GF-D8 (cell line): ENCODE measurements at places on chromosomes 1 and 21.

GRCh38 chr1:169196161-169196560 is 89.7 kb downstream of the ATP1B1 start:
- DNase-seq = no peak

DNA sequence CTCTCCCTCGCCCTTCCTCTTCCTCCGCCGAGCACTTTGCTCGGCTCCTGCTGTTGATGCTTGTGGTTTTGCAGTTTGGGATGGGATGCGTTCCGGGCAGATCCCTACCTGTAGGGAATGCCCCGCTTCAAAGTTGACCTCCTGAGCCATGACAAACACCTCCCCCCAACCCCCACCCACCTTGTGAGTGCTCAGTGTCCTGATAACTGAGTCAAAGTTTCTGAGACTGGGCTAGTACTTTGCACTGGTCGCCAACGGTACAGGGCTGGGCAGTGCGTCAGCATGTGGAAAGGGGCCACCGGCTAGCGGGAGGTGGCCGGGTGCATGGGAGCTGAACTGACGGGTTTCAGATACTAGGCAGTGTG is 771 bp downstream of the RABGAP1L start:
- DNase-seq = no peak

- no peak for DNase-seq
Measured at GRCh38 chr1:162914601-162915000, 53.6 kb upstream of the CCDC190 start.

- peak; percentile 13 for DNase-seq
Measured at GRCh38 chr1:1669468-1670440, 10.9 kb upstream of the CDK11B start.

GRCh38 chr1:151069103-151069486 is 1.5 kb upstream of the GABPB2 start:
- no peak for DNase-seq

GRCh38 chr1:152743371-152744145 is 14.3 kb upstream of the KPRP start:
- no peak for DNase-seq

DNA sequence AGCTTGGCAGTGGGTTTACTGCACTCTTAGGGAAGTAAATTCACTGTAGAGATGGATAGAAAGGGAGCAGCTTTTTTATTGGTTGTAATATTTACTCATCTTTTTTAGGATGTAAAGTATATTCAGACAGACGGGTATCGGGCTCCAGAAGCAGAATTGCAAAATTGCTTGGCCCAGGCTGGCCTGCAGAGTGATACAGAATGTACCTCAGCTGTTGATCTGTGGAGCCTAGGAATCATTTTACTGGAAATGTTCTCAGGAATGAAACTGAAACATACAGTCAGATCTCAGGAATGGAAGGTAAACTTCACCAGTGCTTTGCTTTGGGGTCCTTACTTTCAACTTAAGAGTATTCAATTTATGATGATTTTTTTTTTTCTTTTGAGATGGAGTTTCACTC is 3.2 kb downstream of the UHMK1 start:
- DNase-seq = no peak

GRCh38 chr1:184800876-184801275 is 46.2 kb upstream of the EDEM3 start:
- no peak for DNase-seq

DNA sequence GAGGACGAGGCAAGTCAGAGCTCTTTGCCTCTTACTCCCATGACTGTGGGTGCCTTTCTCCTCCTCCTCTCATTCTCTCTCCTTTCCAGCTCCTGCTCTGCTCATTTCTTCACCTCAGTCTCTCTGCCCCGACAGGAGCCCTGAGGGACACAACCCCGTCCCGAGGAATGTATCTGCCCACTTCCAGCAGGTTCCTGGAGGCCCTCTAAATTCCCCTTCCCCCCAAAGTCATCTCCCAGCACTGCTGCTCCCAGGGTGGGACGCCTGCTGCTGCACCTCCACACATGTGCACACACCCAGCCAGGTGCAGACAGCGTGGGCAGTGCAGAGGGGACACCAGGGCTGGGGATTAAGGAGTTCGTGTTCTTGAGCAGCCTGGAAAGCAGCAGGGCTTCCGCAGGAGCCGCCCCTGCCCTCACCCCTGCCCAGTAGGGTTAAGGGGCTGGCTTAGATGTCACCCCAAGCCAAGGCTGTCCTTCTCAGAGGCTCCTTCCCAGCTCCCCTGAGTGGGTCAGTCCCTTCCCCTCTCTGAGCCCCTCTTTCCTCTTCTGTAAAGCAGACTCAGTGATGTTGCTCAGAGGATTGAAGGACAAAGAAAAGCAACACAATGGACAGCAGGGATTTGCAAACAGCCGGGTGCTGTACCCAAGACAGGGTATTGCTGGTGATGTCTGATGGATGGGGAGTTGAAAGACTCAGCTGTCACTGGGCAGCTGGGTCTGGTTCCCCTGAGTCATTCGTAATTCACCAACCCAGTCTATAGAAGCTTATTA is 346.0 kb downstream of the MATN1 start:
- no peak for DNase-seq

DNA sequence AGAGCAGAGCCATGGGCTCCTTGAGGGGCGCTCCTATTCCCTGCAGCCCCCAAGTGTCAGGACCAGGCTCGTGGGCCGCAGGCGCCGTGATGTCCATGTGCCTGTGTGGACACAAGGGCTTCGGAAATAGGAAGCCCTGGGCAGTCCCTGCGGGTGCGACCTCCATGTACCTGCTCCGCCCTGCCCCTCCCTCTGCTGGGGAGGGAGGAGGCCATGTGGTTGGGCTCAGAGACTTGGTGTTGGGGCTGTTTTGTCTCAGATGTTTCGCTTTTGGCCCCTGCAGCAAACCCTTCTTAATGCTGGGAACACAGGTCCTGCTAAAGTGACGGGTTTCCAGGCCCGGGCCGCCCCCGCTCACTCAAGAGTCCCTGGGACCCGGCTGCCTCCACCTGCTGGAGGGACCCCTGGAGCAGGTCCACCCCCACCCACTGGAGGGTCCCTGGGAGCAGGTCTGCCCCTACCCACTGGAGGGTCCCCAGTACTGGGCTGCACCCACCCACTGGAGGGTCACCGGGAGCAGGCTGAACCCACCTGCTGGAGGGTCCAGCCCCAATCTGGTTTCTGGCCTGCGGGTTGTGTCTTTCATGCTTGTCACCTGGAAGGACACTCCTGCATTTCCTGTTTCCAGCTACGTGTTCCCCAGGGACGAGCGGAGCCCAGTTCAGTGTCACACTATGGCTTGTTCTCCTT is 156.5 kb downstream of the PEX14 start:
- DNase-seq = no peak

- DNase-seq = no peak
Measured at GRCh38 chr1:94039514-94039870, 81.5 kb downstream of the ABCA4 start.

DNA sequence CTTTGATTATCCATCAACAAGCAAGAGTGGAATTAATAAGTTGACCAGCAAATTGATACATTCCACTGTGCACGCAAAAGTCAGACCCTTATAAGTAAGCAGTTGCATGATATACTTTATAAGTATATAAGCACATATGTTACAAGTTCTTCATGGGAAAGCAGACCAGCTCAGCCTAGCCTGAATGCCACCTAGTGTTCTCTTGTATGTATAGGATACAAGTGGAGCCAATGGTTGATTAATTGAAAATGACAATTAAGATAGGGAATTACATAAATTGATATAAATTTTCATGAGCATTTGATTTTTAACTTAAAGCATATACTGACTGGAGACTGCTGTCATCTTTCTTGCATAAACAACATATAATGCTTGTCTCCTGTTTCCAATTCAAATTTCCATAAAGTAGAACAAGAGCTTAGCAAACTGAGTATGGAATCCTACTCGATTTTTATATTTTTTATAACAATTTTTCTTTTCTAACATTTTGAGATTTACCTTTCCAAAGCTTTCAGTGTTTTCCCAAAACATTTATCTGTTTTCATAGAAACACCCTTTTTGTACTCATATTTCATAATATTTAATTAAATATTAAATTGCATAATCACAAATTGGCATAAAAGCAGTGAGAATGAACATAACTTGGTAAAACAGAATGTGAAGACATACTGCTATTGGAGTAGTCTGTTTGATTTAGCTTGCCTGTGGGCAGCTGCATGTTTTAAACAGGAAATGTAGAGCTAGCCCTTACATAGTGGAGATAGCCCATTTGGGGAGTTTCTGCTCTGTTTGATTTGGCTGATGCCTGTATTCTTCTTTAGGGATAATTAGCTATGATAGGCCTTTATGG is 62.8 kb downstream of the MAGI3 start:
- no peak for DNase-seq

- DNase-seq = no peak
Measured at GRCh38 chr1:219664310-219665029, 51.6 kb upstream of the ZC3H11B start.

GRCh38 chr1:973459-974292 is 7.4 kb downstream of the PLEKHN1 start:
- no peak for DNase-seq

DNA sequence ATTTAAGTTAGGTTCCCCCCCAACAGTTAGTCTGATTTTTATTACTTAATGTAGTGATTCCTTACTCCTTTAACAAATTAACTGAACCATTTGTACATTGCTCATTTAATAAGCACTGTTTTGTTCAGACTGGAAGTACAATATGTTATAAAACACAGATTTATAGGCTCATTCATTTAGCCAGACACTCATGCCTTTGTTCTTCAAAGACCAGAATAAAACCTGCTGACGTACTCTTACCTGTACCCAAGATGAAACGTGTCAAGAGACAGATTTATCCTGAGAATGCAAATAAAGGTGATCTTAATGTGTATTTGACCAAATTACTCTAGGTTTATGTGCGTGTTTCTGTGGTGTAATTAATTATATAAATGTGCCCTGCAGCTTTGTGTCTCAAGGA is 92.8 kb downstream of the INTS7 start:
- DNase-seq = no peak

DNA sequence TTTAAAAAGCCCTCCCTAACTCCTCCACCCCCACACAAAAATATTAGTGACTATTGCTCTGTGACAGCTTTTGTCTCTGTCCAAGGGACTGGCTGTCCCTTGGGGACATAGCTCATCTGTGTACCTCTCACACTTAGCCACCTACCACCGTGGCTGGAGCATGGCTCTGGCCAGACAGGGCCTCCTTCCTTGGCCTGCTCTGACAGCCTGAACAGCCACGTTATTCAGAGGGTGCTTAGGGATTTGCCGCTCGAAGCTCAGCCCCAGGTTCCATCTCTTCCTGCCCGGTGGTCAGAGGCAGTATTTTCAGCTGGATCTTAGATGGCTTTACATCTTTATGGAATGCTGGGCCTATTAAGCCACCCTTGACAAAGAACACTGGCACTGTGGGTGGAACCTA is 6.1 kb upstream of the CELSR2 start:
- no peak for DNase-seq

DNA sequence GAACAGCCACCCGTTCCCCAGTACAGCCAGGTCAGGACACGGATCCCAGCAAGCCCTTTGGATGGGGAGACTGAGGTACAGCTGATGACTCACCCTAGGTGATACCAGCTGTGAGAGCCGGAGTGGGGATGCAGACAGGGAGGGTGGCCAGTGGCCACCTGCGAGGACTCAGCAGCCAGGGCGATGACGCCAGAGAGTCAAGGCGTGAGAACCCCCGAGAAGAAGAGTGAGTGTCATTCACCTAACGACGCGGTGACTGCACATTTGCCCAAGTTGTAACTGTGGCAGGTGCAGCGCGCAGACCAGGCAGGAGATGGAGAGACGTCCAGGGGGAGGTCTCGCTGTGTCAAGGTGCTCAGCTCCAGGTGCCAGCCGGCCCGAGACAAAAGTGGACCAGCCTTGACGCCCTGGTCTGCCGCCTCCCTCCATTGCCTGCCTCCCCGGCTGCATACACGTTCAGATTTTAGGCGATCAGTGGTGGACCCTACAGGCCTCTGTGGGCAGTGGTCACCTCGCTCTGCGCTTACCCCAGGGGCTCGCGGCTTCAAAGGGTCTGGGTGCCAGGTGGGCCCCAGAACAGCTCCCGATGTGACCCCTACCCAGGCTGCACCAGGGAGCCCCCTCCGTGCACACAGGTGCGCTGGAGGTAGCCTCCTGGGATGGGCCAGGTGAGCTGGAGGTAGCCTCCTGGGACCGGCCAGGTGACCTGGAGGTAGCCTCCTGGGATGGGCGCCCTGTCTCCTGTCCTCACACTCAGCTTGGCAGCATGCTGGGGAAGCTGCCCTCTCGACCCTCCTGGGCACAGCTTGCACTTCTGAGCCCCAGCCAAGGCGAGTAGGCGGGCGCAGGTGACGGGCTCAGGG is 11.9 kb downstream of the LRRC3 start:
- DNase-seq = no peak
